ENCODE measurements at places on chromosomes 3 and 15.

GRCh38 chr3:15630646-15631350, 29.3 kb downstream of the BTD start:
- DNase-seq, result no peak

- no peak for DNase-seq
Observed at GRCh38 chr15:90560229-90560776, 30.6 kb downstream of the CRTC3 start.

GRCh38 chr15:66165856-66166255, 87.7 kb downstream of the MEGF11 start:
- DNase-seq, result no peak

- no peak for DNase-seq
Observed at GRCh38 chr3:170751899-170752293, 118.1 kb downstream of the RPL22L1 start.

DNA sequence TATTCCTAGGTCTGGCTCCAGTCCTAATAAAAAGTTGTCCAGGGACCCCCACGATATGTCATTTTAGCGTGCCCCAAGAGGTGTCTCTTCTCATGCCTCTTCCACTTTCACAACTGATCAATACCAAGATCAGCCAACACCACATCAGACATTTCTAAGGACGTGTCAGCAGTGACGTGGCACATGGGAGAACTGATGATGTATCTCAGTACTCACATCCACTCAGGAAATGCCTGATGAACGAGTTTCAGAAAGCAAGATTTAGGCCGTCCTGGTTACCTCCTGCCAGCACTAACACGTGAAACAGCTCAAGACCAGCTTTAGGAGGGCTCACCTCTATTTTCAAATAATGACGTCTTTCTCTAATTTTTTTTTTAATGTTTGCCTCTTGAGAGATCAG, 19.6 kb downstream of the VGLL4 start:
- no peak for DNase-seq

- no peak for DNase-seq
Observed at GRCh38 chr3:120705884-120706582, 24.0 kb upstream of the HGD start.

DNA sequence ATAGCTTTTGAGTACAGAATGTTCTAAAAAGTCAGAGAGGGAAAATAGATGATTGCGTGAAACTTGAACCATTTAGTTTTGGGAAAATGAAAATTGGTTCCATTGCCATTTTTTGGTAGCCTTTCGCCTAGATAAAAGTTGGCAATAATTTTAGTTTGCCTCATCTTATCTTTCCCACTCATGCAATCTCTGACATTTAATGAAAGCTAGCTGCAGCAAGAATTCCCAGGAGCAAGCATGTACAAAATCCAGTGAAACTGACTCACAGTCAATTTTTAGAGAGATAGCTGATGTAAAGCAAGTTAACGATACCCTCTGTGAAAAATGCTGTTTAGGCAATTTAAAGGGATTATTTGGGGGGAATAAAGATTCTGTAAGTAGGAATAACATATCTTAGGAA, 797.4 kb downstream of the GRM7 start:
- DNase-seq, result no peak

- DNase-seq, result peak; percentile 29
Observed at GRCh38 chr3:148439254-148439822, 258.4 kb upstream of the AGTR1 start.

DNA sequence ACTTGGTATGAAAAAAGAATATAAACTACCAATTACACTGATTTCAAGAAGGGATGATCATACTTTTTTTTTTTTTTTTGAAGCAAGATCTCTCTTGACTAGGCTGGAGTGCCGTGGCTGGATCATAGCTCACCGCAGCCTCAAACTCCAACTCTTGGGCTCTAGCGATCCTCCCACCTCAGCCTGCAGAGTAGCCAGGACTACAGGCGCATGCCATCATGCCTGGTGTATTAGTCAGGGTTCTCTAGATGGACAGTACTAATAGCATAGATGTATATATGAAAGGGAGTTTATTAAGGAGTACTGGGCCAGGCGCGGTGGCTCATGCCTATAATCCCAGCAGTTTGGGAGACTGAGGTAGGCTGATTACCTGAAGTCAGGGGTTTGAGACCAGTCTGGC, 11.5 kb upstream of the SEC11A start:
- no peak for DNase-seq

GRCh38 chr15:73704869-73705645, 20.9 kb downstream of the CD276 start:
- DNase-seq, result no peak

DNA sequence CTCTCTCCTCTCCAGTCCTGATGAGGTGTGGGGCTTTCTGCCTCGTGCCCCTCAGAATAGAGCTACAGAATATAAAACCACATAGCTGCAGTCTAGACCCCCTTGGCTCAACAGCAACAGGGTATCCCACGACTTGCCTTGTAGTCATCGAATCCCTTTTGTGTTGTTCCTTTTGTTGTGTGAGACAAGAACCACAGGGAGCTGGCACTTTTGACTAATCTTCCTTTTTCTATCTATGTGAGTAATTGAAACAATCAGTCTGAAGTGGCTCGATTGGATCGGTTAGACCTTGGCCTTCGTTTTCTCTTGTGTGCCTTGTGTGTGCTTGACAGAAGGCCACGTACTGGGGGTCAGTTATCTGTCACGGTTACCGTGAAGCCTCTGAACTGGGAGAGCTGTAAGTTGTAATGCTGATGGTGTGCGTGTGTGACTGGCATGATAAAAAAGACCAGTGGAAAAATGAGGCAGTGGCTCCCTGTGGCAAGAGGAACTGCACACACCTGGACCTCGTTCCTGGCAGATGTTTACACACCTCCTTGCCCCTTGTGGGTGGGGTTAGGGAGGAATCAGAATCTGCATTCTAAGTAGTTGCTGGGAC, 23.2 kb upstream of the IQCF6 start:
- peak; percentile 31 for DNase-seq

DNA sequence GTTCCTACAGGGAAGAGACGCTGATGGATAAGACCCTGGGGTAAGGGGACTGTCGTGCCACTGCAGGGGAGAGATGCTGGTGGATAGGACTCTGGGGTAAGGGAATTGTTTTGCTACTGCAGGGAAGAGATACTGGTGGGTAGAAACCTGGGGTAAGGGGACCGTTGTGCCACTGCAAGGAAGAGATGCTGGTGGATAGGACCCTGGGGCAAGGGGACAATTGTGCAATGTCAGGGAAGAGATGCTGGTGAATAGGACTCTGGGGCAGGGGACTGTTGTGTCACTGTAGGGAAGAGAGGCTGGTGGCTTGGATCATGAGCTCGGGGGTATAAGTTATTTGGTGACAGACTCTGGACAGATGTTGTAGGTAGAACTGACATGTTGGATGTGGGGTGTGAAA, 37.6 kb downstream of the WNT7A start:
- DNase-seq, result no peak

- no peak for DNase-seq
Observed at GRCh38 chr15:25694239-25694584, 168.9 kb downstream of the ATP10A start.

- no peak for DNase-seq
Observed at GRCh38 chr3:13322324-13322723, 97.8 kb downstream of the NUP210 start.

DNA sequence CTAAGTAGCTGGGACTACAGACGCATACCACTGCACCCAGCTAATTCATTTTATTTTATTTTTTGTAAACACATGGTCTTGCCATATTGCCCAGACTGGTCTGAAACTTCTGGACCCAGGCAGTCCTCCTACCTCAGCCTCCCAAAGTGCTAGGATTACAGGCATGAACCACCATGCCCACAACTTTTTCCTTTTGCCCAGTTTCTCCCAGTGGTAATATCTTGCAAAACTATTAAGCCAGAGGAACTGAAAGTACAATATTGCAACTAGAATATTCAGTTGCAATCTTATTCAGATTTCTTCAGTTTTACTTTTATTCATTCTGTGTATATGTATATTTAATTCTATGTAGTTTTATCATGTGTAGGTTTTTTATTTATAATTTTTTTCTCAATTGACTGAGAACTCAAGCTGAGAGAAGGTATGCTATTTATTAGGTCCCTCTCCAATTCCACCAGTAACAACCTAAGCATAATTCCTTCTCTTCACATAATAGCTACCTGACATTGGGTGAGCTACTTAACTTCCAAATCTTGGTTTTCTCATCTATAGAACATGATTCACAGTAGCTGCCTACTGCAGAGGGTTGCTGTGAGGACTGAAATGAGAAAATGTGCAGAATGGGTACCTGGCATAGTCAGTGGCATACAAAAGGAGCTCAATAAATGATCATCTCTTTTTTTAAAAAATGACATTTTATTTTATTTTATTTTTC, 30.8 kb downstream of the KLHL18 start:
- DNase-seq, result no peak

DNA sequence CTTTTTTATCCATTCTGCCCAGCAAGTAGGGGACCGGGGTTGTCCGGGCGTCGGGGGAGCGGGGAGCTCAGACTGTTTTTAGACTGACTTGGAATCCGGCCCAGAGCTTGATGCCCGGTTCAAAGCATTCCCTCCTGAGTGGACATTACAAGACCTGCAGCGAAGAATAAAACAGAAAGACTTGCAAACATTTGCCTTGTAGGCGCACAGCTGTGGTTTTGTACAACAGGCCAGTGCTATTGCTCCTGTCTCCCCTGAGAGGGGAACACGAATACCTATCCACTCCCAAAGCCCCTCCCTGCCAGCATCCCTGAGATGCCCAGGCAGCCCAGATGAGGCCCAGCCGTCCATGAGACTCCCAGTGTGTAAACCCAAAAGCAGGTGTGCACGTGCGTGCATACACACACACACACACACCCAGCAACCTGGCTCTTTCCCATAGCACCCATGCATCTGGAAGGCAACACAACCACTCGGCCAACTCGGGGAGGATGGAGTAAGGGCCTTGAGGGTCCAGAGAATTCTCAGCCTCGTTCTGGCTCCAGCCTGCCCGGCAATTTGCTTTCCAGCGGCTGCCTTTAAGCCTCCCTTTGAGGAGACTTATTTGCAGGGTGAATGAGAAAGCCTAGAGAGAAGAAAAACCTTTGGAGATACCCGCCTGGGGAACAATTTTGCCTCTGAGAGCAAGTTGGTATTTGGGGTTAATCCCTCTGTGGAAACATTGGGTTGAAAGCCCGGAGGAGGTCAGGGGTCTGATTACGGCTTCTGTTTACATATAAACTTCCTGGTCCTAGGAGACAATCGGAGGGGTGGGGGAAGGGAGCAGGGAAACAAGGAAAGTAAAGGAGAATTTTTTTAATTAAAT, 161.0 kb upstream of the HES1 start:
- peak; percentile 81 for DNase-seq

DNA sequence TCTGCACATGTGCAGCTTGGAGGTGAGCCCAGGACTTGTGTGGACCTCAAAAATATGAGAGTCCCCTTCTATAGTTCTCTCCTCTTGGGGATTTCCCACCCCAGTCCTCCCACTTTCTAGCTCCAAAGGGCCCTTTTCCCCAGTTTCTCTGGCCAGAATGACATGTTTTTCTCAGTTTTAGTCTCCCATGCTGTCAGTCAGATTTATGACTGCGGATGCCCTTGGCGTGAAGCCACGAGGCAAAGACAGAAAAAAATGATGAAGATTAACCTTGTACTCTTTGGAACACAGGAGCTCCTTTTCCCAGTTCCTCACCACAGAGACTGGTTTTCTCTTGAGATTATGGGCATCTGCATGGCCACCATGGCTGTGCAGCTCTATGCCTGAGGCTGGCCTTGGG, 72.0 kb upstream of the TTBK2 start:
- no peak for DNase-seq

- no peak for DNase-seq
Observed at GRCh38 chr15:35624881-35625280, 78.9 kb upstream of the DPH6 start.

DNA sequence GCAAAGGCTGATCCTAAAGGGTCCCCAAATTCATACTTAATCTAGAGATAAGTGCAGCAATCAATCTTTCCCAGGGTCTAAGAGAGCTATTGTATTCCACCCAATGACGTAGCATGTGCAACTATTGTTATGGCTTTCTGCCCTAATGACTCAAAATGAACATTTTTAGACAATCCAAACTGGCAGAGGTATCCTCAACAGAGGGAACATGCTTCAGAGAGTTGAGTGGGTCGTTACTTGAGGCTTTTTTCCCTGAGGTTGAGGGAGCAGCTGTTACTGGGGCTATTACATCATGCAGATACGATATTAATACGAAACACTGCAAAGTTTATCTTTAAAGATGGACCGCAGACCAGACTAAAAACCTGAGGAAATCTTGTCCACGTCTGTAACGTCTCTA, 278.3 kb upstream of the WNT5A start:
- DNase-seq, result no peak

GRCh38 chr3:49030321-49030720, 1.1 kb upstream of the IMPDH2 start:
- DNase-seq, result no peak

GRCh38 chr3:142007710-142008399, 131.4 kb downstream of the ATP1B3 start:
- DNase-seq, result no peak

DNA sequence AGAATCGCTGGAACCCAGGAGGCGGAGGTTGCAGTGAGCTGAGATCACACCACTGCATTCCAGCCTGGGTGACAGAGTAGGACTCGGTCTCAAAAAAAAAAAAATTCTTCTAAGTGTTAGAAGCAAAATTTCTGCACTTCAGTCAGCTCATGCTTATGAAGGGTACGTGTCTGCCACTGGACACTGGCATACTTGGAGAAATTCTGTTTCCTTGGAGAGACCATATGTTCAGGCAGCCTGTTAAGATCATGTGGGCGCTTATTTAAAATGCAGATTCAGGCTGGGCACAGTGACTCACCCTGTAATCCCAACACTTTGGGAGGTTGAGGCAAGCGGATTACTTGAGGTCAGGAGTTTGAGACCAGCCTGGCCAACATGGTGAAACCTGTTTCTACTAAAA, 85.6 kb upstream of the IQSEC1 start:
- DNase-seq, result no peak

GRCh38 chr3:51686512-51687215, 15.6 kb downstream of the TEX264 start:
- no peak for DNase-seq

GRCh38 chr15:87031540-87032230, 952.0 kb downstream of the AGBL1 start:
- DNase-seq, result no peak

DNA sequence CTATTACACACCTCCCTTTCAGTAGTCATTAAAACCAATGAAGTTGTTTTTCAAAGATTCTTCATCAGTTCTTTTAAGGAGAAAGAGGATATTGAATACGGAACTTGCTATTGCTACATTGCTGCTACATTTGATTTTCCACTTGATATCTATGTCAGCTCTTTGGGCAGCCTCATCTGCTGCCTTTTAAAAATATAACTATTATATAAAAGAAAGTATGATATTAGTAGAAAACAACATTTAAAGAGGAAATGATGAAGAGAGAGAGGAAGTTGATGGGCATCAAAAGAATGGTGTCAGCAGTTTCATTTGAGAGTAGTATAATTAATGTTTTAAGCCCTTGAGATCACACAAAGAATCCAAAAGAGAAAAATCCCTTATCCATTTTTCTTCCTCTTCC, 171.4 kb downstream of the NFKBIZ start:
- DNase-seq, result no peak

- DNase-seq, result no peak
Observed at GRCh38 chr15:92809880-92810361, 90.2 kb upstream of the CHD2 start.
